ENCODE measurements at places on chromosomes 12 and 14. TPM values are rescaled to one million over a fixed set of nuclear protein-coding genes. Genes with fewer than 3 reads are reported as not detected.
A peak's percentile ranks its signal among the peaks of the same experiment; 100 is the strongest.

DNA sequence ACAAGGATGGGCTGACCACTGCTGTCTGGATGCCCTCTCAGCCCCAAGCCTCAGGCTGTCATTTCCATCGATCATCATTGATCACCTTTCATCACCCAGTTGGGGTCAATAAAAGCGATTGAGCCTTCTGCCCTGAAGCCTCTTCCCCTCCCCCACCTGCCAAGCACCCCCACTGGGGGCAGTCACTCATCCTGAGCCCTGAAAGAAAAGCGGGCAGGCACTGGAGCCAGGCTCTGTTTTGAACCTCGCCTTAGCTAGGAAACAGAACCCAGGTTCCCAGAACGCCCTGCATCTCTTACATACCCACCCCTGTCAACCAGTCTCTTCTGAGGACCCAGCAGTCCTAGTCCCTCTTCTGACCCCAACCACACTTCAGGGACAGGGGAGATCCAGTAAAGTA lies 5.8 kb downstream of the SMUG1 start:
- no peak overlapping the region for H3K27ac ChIP-seq
- peaks cover 15% of the 10 kb centered on the region for H3K4me1 ChIP-seq
- peaks cover 32% of the 10 kb centered on the region for H3K36me3 ChIP-seq
- no peak for ATAC-seq

DNA sequence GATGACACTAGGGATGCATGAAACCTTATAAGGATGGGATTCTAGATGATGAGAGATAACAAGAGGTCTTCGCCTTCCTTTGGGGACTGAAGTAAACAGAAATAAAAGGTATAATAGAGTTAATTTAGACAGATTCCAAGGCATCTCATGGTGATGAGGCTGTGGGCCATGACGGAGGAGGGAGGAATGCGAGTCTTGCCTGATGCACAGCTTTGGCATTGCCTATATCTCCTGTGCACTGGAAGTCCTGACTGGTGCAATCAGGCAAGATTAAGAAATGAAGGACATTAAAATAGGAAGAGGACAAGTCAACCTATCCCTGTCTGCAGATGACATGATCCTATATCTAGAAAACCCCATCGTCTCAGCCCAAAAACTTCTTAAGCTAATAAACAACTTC lies 526.4 kb upstream of the LMO3 start:
- no peak for ATAC-seq
- no peaks in the 10 kb centered on the region for H3K36me3 ChIP-seq
- no peak overlapping the region for H3K4me3 ChIP-seq

GRCh38 chr14:78863143-78863542 lies 693.0 kb downstream of the NRXN3 start:
- ATAC-seq: no peak
- no peaks in the 10 kb centered on the region for H3K36me3 ChIP-seq
- H3K4me3 ChIP-seq: no peak overlapping the region
- no peaks in the 10 kb centered on the region for H3K4me1 ChIP-seq
- no peak overlapping the region for H3K27ac ChIP-seq

DNA sequence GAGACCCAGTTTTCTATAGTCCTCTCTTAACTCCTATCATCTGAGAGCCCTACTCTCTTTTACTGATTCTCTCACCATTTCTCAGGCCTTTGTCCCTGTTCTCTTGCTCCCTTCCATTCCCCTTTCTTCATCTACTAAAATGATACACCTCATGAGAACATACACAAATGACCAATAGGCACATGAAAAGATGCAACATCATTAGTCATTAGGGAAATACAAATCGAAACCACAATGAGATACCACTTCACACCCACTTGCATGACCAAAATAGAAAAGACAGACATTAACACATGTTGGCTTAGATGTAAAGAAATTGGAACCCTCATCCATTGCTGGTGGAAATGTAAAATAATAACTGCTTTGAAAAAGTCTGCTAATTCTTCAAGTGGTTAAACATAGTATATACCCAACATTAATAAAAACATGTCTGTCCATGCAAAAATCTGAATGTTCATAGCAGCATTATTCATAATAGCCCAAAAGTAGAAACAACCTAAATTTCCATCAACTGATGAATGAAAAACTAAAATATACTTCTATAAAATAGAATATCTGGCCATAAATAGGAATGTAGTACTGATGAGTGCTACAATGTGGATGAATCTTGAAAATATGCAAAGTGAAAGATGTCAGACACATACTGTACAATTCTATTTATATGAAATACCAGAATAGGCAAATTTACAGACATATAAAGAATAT lies 66.0 kb downstream of the DENND5B start:
- H3K36me3 ChIP-seq: no peaks in the 10 kb centered on the region
- peaks cover 17% of the 10 kb centered on the region for H3K27me3 ChIP-seq
- no peaks in the 10 kb centered on the region for H3K4me1 ChIP-seq
- no peak overlapping the region for H3K4me3 ChIP-seq
- no peak overlapping the region for H3K27ac ChIP-seq

CABP1 gene
- 6.9 TPM for total RNA-seq

- peaks cover 42% of the 10 kb centered on the region for H3K4me1 ChIP-seq
- peak overlapping the region; percentile 63 for H3K27ac ChIP-seq
- H3K36me3 ChIP-seq: peaks cover 71% of the 10 kb centered on the region
- no peak for ATAC-seq
- H3K27me3 ChIP-seq: no peaks in the 10 kb centered on the region
- H3K4me3 ChIP-seq: peak overlapping the region; percentile 53
Observed at GRCh38 chr12:93780101-93780641, 103.0 kb downstream of the CRADD start.

GRCh38 chr12:65518771-65519170 lies 240.3 kb downstream of the MSRB3 start:
- no peaks in the 10 kb centered on the region for H3K4me1 ChIP-seq
- H3K4me3 ChIP-seq: no peak overlapping the region
- H3K36me3 ChIP-seq: no peaks in the 10 kb centered on the region
- H3K27me3 ChIP-seq: peaks cover under 1% of the 10 kb centered on the region

BMP4 gene
- total RNA-seq: 0.16 TPM

ALKBH1 gene
- 13.2 TPM for total RNA-seq

VSIG10 gene
- 5.9 TPM for total RNA-seq

DNA sequence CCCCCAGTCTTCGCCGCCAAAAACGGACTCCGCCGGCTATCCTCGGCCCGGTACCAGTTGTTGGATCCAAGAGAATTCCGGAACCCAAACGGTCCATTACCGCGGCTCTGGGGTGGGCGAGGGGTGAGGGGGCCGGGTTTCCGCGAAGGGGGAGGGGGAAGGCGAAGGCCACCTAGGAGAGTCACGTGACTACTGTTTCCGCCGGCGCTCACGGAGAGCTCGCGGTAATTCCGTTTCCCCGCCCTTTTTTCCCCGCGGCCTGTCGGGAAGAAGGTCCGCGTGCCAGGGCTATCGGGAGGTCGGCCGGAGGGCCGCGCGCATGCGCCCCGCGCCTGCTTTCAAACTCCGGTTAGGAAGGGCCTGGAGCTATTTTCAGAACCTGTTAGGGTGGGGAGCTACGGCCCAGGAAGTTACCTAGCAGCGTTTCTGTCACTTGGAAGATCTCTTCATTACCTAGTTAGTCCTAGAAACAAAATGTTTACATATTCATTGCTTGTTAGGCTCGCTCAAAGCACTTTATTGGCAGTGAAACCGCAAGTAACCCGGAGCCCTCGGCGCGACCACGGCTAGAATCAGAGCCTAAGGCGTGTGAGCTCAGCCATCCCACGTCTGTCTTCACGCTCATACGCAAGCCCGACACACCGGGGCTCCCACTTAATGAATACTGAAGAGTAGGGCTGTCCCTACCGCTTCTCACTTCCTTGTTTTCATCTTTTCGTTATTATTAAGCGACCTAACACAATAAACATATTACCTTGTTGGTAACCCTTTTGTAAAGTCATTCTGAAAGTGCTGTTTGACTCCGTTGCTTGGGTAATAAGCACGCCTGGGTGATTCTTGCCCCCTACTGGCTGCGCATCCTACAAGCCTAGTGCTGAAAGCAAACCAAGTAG lies 624 bp upstream of the SBNO1 start:
- ATAC-seq: peak; percentile 84
- H3K4me1 ChIP-seq: peaks cover 10% of the 10 kb centered on the region
- no peaks in the 10 kb centered on the region for H3K27me3 ChIP-seq
- H3K4me3 ChIP-seq: peak overlapping the region; percentile 94
